ENCODE measurements at places on chromosomes 11 and 22. TPM values are rescaled to one million over a fixed set of nuclear protein-coding genes. Genes with fewer than 3 reads are reported as not detected.

The RBMXL2 gene
- not detected for total RNA-seq

The CBY1 gene
- 23.7 TPM for total RNA-seq

The IGLL1 gene
- not detected for total RNA-seq

The FLRT1 gene
- total RNA-seq = not detected

The TMPRSS13 gene
- total RNA-seq = 0.06 TPM

The GGT1 gene
- total RNA-seq = 8.2 TPM

The SF1 gene
- total RNA-seq = 277 TPM

The PRODH gene
- 1.0 TPM for total RNA-seq

The WT1 gene
- 1.4 TPM for total RNA-seq

The OR5A1 gene
- total RNA-seq = not detected

The HEPACAM gene
- total RNA-seq = not detected

The TRIM48 gene
- not detected for total RNA-seq

The ABCC8 gene
- not detected for total RNA-seq

The NFRKB gene
- total RNA-seq = 23.4 TPM

The GGTLC3 gene
- total RNA-seq = not detected

The ARHGEF17 gene
- total RNA-seq = 98.5 TPM

The TIGD3 gene
- 0.41 TPM for total RNA-seq

The MFNG gene
- total RNA-seq = 109 TPM

The CEP126 gene
- total RNA-seq = 0.58 TPM

The XKR3 gene
- total RNA-seq = not detected

The PRR33 gene
- not detected for total RNA-seq

The FAM180B gene
- not detected for total RNA-seq

The TRIM51 gene
- not detected for total RNA-seq

The MMP8 gene
- total RNA-seq = not detected

The SCGB1A1 gene
- total RNA-seq = not detected

The TTC38 gene
- 51.4 TPM for total RNA-seq

The PRG3 gene
- total RNA-seq = not detected

The C22orf31 gene
- not detected for total RNA-seq
